Ovary (tissue), 10 donors: ENCODE measurements at places on chromosomes 7 and 10.

- no peak overlapping the region for H3K4me3 ChIP-seq
- H3K4me1 ChIP-seq, result peaks cover 10% of the 10 kb centered on the region
- peak overlapping the region; percentile 7 for H3K27ac ChIP-seq
- no peaks in the 10 kb centered on the region for H3K36me3 ChIP-seq
Measured at GRCh38 chr7:102220960-102221800, 65.5 kb upstream of the SH2B2 start.

DNA sequence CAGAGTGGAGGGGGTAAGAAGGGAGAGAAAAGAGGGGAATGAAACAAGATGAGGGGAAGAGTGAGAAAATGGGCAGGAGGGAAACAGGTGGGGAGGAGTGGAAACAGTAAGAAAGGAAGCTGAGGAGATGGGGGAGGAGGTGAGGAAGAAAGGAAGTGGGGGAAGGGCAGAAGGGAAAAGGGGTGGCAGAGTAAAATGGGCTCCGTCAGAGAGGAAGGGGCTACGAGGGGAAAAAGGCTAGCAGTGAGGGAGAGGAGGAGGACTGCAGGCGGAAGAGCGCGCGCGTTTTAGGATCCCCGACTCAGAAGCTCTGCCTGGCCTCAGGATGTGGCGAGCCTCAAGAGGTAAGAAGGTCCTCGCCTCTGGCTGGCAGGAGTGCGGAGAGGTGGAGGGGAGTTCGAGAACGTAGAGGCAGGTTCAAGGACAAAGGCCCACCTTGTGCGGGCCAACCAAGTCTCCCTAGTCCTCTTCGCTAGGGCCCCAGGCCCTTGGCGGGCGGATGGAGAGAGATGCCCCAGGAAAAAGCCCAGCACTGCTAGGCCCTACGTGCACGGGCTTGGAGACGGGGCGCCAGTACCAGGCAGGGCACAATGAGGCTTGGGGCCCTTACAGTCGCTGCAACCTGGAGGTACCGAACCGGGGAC lies 5.8 kb upstream of the NKX2-3 start:
- no peak overlapping the region for H3K27ac ChIP-seq
- DNase-seq, result no peak
- H3K36me3 ChIP-seq, result no peaks in the 10 kb centered on the region

DNA sequence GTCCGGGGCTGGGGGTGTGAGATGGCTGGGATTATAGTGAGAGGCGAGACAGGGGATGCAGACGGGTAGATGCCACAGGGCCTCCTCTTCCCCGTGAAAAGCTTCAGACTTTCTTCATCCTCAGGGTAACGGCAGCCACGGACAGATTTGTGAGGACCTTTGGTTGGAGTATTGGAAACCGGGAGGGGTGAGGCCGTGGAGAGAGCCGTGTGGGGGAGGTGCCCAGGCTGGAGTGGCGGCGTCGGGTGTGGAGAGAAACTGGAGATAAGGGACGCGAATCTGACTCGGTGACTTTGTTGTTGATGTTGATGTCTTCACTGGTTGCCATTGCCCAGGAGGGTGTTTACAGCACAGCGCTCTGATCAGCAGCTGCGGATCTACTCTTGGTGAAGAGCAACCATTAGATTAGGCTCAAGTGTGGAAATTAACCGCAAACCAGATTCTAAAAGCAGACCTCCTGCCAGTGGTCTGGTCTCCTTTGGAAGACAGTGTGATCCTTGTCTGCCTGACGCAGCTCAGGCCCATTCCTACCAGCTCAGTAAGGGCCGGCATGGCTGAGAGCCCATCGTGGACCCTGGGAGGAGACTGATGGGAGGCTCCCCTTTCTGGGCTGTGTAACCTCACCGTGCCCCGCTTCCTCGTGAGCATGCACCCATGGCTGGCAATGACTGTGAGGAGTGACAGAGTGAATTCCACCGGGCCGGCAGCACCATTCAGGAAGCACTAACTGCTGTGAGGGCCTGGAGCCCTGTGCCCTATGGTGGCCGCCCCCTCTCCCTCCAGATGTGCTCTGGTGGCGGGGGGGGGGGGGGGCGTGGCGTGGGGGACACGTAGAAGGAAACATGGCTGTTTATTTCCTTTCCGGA lies 90.3 kb downstream of the INPP5A start:
- H3K27me3 ChIP-seq, result no peaks in the 10 kb centered on the region
- peak overlapping the region; percentile 41 for H3K27ac ChIP-seq
- no peaks in the 10 kb centered on the region for H3K36me3 ChIP-seq
- H3K4me3 ChIP-seq, result no peak overlapping the region
- peaks cover 44% of the 10 kb centered on the region for H3K4me1 ChIP-seq
- peak; percentile 59 for DNase-seq

DNA sequence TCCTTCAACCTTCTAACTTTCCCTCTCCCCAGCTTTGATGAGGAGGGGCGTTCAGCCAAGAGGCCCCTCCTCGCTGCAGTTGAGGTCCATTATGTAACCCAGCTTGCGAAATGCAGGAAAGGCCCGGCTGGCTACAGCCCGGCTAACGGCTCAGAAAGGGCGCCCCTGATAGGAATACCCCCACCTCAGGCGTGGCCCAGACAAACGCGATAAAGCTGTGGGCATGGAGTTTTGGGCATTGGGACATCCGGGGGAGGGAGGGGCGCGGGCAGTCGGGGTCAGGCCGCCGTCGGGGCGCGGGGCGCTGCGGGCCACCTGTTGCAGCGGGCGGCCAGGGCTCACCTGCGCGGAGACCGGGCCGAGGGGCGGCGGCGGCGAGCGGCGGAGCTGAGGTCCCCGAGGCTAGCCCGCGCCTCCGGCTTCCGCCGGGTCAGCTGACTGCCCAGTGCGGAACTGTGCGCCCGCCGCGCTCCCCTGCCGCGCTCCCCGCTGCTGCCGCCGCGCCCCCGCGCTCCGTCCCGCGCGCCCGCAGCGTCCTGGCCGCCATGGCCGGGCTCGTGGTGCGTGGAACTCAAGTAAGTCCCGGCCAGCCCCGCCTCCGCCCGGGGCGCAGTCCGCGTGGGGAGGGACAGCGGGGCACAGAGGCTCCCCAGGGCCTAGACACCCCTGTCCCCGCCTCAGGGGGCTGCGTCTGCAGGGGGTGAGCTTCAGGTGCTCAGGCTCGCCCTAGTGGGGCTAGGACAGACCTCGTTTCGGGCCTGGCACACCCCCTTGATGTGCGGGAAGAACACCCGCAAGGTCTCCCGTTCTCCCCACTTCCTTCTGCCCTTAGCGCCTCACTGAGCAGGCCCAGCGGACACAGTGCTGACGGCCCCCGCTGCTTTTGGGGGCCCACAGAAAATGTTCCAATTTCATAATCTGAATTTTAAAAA lies at the start of gene LRMDA:
LRMDA (plus strand) TSS at position 445 of the 932 bp plus-strand sequence.
- H3K4me3 ChIP-seq, result peak within 1 kb of the TSS; percentile 48
- DNase-seq, result peak; percentile 79
- peak within 1 kb of the TSS; percentile 73 for H3K27ac ChIP-seq
- H3K27me3 ChIP-seq, result no peaks in the 10 kb centered on the region

DNA sequence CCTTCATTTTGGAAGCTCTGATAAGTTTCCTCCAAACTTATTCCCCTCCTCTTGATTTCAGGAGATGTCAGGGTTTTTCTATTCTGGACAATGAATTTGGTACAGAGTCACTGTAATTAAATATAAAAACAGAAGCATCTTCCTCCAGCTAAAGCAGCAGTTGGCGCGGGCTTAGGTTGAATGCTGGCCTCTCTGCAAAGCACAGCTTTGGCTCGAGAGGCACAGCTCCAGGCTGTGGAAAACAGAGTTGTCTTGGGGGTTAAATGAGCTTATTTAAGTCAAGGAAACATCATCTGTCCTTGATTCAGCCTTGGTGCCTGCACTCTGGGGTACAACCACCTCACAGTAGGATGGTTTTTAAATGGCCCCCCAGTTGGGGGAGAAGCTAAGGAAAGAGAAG lies 35.0 kb upstream of the PDCD4 start:
- no peaks in the 10 kb centered on the region for H3K36me3 ChIP-seq
- H3K4me3 ChIP-seq, result no peak overlapping the region
- H3K27ac ChIP-seq, result peak overlapping the region; percentile 37
- H3K4me1 ChIP-seq, result peaks cover 55% of the 10 kb centered on the region
